ENCODE measurements at places on chromosomes 3 and 15.

- no peak for DNase-seq
Measured at GRCh38 chr3:197471221-197472010, 84.4 kb downstream of the BDH1 start.

GRCh38 chr3:194120789-194121770 lies 14.9 kb upstream of the HES1 start:
- no peak for DNase-seq

- no peak for DNase-seq
Measured at GRCh38 chr3:160927620-160928019, 171.6 kb downstream of the PPM1L start.

DNA sequence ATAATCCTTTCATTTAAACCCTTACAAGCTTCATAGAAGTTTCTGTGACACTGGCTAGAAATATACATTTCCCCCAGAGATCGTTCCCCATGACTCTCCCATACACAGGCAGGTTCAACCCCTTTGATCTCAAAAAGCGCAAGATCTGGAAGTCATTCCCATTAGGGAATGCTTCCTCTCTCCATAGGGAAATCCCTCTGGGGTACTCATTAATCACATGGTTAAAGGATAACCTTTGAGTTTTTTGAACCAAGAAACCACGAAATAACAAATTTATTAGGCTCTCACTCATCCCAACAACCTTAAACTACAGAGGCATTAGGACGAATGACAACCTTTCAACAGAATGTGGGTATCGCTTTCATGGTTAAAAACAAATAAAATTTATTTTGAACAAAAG lies 211.9 kb upstream of the PRICKLE2 start:
- no peak for DNase-seq

GRCh38 chr15:52552303-52552702 lies 16.5 kb downstream of the ARPP19 start:
- no peak for DNase-seq

GRCh38 chr3:166275024-166275390 lies 437.8 kb upstream of the BCHE start:
- DNase-seq = no peak

DNA sequence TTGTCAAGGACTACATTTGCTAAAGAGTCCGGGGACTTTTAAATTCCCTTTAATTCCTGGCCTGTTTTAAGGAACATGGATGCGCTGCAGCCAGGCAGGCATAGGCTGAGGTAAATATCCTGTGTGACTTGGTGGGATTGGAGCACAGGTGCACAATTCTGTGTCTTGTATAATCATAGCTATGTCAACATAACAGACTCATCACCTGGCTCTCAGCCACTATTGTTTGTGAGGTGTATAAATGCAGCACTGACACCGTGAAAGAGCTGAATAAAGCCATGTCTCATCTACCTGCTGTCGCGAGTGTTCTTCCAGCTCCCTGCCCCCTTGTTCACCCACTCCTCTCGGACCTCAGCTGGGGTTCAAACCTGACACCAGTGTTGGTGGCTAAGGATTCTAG lies 109.7 kb downstream of the MFSD1 start:
- DNase-seq = no peak
